GOT3 (cell line): ENCODE measurements at places on chromosomes 5 and 9.

- DNase-seq = no peak
These were observed 15.5 kb downstream of the GNA14 start for GRCh38 chr9:77632652-77633051.

DNA sequence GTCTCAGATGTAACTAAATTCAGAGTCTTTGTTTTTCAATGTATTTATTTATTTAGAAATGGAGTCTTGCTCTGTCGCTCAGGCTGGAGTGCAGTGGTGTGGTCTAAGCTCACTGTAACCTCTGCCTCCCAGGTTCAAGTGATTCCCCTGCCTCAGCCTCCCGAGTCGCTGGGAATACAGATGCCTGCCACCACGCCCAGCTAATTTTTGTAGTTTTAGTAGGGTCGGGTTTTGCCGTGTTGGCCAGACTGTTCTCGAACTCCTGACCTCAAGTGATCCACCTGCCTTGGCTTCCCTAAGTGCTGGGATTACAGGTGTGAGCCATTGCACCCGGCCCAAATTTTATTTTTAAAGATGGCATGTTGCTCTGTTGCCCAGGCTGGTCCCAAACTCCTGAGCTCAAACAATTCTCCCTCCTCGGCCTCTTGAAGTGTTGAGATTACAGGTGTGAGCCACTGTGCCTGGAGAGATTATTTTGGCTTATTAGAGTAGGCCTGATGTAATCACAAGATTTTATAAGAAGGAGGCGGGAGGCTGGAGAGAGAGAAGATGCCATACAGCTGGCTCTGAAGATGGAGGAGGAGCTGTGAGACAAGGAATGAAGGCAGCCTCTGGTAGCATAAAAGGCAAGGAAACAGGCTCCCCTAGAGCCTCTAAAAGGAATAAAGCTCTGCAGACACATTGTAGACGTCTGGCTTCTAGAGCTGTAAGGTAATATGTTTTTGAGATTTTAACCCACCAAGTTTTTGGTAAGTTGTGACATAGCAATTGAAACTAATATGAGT, 12.9 kb upstream of the KLF9 start:
- no peak for DNase-seq

- DNase-seq = no peak
These were observed 365.6 kb downstream of the MAN2A1 start for GRCh38 chr5:110055302-110055701.

DNA sequence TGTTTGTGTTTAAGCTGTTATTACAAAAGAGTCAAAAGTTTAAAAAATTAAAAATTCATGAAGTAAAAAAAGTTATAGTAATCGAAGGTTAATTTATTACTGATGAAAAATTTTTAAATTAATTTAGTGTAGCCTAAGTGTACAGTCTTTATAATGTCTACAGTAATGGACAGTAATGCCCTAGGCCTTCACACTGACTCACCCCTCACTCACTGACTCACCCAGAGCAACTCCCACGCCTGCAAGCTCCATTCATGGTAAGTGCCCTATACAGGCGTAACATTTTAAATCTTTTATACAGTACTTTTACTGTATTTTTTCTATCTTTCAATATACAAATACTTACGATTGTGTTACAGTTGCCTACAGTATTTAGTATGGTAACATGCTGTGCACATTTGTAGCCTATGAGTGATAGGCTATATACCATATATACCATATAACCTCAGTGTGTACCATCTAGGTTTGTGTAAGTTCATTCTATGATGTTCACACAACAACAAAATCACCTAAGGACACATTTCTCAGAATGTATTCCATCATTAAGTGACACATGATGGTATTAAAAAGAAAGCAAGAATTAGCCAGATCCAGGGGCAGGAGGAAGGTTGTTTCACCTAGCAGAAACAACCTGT, 40.1 kb downstream of the DCAF10 start:
- no peak for DNase-seq

DNA sequence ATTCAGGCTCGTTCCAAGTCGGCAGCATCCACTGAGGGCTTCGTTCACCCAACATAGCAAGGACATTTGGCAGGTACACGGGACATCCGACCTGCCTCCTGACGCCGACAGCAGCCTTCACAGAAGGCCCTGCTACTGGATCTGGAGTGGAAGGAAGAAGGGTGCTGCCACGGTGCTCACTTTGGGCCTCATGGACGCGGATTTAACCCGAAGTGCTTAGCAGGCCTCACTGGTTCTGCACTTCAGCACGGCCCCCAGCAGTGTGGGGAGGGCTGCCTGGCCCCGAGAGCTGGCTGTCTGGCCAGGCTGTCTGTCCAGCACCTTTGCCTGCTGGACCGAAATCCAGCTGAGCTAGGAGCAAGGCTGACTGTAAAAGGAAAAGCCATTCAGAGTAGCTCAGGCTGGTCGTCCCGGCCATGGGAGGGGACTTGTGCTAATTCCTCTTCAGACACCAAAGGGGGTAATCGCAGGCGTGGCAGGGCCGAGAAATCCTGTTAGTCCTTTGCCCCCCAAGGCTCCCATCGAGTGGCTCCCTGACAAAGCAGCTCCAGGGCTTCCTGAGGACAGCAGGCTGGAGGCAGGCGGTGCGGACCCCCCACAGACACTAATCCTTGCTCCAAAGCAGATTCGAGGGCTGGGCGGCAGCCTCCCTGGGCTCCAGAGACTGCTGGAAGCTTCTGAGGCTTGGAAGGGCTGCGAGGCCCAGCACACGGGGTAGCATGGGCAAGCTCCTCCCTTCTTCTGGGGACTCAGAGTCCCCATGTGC, 11.1 kb upstream of the RXRA start:
- DNase-seq = no peak

GRCh38 chr5:128965011-128965637, at the start of gene SLC27A6:
Gene SLC27A6, plus strand, starts transcription at chr5:128965488. Its CDS starts 650 bp downstream, at chr5:128966138.
- no peak for DNase-seq
